Type B pancreatic cell (in vitro differentiated cells): ENCODE measurements at places on chromosomes 2 and 18.
A peak's percentile ranks its signal among the peaks of the same experiment; 100 is the strongest.

DNA sequence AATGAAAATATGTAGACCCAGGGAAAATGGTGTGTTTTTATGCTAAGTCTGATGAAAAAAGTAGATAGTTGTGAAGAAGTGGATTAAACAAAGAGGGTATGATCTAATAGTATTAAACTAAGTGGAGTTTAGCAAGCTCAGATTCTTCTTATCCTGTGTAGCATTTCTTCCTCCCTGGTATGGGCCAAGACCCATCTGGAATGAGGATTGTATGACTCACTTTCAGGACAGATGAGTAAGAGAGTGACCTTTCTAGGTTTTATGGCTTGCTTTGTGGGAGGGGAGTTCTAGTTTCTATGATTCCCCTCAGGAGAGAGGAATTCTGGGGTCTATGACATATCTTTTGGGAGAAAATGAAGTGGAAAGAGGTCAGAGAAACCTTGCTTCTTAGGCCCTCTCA is 550.1 kb downstream of the SPAG16 start:
- no peak for DNase-seq

DNA sequence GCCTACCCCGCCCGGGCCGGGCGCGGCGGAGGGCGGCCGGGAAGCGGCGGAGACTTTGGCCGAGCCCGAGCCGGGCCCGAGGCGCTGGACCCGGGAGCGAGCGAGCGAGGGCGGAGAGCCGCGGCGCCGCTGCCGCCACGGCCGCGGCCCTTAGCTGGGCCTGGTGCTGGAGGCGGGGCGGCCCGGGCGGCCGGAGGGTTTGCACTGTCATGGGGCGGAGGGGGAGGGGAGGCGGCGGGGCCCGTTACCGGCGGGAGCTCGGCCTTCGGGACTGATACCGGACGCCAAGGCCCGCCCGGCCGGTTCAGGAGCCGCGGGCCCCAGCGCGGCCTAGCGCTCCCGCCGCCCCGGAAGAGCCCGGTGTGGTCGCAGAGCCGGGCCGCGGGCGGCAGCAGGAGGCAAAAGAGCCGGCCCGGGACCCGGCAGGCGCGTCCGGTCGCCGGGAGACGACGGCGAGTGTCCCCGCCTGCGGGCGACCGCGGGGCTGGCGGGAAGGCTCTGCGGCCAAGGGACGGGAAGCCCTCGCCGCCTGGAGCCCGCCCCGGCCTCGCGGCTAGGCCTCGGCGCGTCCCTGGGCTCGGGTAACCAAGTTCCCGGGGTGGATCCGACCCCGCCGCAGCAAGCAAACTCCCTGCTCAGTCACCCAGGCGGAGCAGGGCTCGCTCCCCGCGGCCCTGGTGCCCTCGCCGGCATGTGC is 697 bp downstream of the KCMF1 start:
- peak; percentile 79 for DNase-seq

- DNase-seq: no peak
Observed at GRCh38 chr2:194718881-194719280, 938.1 kb upstream of the SLC39A10 start.

DNA sequence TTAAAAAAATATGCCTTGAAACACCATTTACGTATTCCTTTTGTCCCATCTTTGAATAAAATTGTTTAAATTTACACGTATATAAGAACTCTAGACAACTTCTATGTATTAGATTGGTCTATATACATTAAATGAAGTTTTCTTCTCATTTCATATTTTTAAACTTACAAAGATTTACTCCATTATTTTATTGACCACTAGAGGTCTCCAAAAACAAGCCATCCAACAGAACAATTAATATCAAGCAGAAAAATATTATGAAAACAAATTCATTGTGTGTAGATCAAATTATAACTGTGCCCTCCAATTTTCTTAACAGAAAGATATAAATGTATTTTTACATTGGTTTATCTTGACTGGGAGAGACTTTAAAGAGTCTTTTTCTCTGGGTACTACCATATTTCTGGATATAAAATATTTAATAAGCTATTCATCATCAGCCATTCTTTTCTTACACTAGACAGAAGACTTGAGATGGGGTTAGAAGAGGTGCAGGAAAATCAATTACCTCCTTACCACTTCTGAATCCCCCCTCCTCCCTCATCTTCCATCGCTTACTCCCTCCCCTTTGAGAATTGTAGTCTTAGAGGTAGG is 66.5 kb downstream of the DPP4 start:
- no peak for DNase-seq
